ENCODE measurements at places on chromosomes 6 and 20.

GRCh38 chr6:13147376-13147775 is 181.0 kb downstream of the TBC1D7 start:
- DNase-seq, result no peak

- peak; percentile 36 for DNase-seq
These were observed 18.6 kb downstream of the TREML2 start for GRCh38 chr6:41182069-41183034.

- DNase-seq, result peak; percentile 66
These were observed 34.4 kb downstream of the EFHC1 start for GRCh38 chr6:52454556-52454955.

- no peak for DNase-seq
These were observed 199.1 kb upstream of the TCF21 start for GRCh38 chr6:133689863-133690262.

- no peak for DNase-seq
These were observed 18.7 kb upstream of the SFT2D1 start for GRCh38 chr6:166361077-166361429.

DNA sequence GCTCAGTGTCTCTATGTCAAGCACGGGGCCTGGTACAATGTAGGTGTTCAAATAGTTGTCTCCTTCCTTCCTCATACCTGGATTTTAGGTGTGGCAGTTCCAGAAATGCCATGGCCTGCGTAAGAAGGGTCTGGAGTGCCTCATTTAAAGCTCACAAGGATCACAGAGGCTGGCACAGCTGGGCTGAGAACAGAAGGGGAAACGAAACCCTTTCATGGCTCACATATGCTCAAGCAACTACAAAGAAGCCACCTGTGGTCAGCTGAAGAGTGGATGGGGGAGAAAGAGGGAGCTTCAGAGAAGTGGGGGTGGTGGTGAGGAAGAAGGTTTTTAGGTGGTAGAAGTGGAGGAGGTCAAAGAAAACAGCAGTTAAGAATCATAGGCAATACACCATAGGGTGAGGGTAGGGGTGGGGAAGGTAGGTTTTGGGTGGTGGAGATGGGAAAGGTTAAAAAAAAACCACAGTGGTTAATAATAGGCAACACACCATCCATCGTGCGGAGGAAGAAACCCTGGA is 17.0 kb upstream of the TOP1 start:
- no peak for DNase-seq

DNA sequence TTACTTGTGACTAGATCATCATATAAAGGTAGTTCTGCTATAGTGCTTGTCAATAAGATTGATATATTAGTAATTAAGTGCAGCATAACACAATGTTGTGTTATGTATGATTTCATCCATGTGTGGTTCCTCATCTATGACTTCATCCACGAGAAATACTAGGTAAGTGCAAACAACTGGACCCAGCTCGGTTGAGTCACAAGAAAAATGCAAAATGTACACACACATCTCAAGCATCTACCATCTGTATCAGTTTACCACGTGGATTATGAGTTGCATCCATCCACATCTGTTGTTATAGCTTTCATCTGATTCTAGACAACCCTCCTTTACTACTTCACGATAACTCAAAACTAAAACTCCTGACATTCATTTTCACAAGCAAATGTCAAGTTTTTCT is 517.0 kb upstream of the CITED2 start:
- DNase-seq, result no peak

DNA sequence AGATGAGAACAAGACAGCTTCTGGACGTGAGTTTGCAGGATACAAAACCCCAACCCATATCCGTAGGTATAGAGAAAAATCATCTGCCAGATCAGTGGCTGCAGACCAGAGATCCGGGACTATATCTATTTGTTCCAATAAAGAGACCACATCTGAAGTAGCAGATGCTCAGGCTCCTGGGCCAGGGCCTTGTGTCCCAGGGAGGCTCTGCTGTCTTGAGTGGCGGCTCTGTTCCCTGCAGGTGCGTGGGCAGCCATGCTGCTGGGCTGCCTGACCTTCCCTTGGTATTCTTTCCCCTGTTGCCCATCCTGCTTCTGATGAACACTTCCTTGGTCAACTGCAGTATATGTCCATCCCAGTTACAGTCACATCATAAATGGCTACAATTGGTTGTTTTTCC is 34.9 kb downstream of the ERMARD start:
- no peak for DNase-seq

- no peak for DNase-seq
These were observed 10.3 kb downstream of the STXBP5 start for GRCh38 chr6:147214248-147215227.

GRCh38 chr6:42075159-42075838 is 25.0 kb downstream of the TAF8 start:
- DNase-seq, result no peak

DNA sequence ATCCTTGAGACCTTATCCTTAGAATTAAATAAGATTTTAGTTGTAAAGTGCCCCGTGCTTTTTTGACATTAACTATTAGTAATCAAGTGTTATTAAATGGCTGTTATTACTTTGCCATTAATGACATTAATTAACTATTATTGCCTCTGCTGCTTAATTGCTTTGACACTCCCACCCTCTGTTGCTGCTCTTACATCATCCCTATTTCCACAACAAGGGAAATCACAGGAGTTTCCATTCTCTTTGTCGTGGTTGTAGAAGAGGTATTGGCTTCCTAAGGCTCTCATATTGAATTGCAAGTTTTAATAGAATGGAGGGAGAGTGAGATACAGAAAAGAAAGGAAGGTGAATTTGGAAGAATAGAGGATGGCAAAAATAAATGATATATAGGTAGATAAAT is 545.8 kb downstream of the MMUT start:
- DNase-seq, result no peak

DNA sequence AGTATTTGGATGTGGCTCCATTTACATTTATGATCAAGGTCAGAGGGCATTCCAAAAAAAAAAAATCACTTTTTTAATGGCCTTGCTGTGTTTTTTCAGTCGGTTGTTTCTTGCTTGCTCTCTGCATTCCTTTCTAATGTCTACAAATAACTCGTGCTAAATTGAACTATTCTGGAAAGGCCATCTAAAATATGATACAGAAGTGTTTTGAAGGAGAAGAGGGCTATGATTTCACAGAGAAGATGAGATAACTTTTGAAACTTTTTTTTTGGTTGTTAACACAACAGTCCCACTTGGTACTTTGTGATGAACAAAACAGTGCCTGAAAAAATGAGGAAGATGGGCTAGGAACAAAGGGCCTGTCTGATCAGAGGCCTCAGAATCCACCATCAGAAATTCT is 156.1 kb upstream of the SMLR1 start:
- no peak for DNase-seq

DNA sequence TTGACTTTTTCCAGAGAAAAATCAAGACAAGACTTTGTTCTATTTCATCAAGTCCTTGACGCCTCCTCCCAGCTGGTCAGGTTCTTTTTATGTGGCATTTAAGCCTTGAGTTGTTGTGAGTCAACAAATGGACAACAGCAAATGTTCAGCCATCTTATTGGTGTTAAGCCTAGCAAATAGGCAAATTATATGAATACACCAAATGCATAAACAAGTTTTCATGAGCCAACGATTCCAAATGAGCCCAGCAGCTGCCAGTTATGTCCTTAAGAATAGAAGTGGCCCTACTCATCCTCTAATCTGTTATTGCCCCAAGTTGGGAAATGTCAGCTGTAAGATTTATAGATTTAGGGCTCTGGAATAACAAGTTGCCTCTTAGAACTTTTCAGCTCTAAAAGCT is 312.0 kb downstream of the SOX4 start:
- no peak for DNase-seq

DNA sequence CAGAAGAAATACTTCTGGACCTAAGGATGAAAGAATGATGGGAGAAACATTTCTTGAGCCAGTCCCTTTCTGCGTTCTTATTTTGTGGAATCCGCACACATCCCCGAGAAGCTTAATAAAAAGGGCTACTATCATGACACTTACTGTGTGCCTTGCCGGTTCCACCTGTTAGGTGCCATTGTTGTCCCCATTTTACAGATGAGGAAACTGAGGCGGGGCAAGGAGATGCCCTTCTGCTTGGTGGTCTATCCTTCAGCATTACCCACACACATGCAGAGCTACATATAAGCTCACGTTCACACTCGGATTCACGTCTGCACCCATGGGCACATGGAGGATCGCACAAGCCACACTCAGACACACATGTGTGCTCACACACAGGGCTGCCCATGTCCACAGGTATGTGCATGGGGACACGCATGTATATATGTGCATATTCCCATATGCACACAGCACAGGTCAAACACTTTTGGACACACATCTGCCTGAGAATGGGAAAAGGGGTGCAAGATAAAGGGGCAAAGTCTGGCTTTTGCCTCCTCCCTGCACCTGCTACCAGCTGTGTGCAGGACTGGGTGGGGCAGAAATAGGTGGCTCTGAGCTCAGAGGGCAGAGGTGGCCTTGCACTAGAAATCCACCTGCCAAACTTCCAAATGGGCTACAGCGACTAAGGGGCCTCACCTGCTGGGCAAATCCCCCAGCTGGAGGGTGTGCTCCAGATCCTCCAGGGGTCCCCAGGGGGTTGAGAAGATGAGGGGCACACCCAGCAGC is 30.5 kb upstream of the ADA start:
- no peak for DNase-seq

Measured in retinal pigment epithelial cell (primary cell).